Psoas muscle (tissue), 8 donors: ENCODE measurements at places on chromosomes 4 and X. TPM values are rescaled to one million over a fixed set of nuclear protein-coding genes. Genes with fewer than 3 reads are reported as not detected.

- no peak for DNase-seq
These were observed 10.5 kb upstream of the YTHDC1 start for GRCh38 chr4:68360231-68360968.

DNA sequence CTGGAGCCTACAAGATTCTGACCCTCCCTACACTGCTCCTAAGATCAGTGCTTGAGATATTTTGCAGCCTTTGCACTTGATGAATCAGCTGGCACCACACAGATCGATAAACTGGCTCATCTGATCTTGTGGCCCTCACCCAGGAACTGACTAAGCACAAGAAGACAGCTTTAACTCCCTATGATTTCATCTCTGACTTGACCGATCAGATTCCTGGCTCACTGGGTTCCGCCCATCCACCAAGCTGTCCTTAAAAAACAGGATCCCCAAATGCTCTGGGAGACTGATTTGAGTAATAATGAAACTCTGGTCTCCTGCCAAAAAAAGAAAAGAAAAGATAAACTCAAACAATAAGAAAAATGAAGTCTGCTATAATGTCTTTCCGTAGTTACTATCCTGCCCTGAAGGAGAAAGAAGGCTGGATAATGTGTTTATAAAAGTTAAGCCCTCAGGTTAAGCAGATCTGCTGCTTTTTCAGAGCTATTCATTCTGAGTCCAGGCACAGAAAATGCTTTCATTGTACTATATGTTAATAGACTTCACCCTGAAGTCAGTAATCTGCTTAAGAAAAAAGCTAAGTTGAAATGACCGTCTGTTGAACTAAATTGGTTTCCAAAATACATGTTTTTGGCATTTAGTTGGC, 795.2 kb downstream of the TRIML1 start:
- DNase-seq: no peak

- no peak for DNase-seq
These were observed 574.0 kb upstream of the GALNTL6 start for GRCh38 chr4:171239196-171239595.

DNA sequence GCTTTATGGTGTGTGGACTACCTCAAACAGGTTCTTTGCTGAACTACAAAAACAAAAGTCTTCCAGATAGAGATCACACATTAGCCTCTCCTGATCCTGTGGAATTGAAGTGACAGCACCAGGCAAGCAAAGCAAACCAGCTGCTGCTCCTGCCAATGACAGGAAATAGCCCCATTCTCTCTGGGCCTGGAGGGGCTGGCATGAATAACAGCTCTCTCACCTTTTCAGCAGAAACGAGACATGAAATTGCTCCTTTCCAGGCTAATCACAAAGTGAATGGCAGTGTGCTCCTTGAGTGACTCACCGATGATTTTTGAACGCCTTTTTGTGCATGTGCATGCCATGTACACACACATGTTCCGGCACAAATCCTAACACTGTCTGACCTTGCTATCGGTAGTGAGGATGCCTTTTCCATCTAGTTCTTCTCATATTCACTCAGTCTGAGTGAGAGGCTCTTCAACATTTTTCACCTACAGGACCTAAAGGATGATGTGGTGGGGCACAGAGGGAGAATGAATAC, 24.4 kb downstream of the MFAP3L start:
- no peak for DNase-seq

DNA sequence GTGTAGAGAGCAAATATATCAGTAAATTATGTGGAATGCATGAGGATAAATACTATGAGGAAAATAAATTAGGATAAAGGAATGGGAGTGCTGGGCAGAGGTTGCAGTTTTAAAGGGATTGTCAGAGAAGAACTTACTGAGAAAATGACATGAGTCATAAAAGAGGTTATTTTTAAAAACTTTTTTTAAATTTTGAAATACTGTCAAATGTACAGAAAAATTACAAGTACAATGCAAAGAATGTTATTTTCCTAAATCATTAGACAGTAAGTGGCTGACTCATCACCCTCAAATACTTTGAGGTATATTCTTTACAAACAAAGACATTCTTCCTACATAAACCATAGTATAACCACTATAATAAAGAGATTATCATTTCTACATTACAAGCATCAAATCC, 29.8 kb upstream of the H2AZ1 start:
- DNase-seq: no peak

DNA sequence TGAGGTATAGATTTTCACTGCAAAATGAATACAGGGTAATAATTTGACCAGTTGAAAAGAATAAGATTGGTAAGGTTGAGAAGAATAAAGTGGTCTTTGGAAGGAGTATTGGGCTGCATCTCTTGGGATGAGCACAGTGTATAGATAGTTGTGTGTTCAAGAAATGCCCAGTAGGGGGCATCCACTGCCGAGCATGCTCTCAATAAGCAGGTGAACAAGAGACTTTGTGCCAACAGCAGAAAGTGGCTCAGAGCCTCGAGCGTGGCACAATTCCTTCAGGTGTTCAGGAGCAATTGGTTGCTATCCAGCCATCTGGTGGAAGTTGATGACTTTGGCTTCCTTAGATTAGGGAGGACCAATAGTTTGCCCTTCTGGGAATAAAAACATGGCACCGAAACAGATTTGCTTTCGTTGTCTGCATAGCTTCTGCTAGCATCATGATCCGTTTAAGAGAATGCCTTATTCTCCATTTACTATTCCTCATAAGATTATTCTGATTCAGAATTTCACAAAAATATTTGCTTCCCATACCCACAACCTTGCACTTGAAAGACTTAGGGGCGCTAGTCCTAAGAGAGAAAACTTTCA, 258.1 kb upstream of the NEIL3 start:
- no peak for DNase-seq

DNA sequence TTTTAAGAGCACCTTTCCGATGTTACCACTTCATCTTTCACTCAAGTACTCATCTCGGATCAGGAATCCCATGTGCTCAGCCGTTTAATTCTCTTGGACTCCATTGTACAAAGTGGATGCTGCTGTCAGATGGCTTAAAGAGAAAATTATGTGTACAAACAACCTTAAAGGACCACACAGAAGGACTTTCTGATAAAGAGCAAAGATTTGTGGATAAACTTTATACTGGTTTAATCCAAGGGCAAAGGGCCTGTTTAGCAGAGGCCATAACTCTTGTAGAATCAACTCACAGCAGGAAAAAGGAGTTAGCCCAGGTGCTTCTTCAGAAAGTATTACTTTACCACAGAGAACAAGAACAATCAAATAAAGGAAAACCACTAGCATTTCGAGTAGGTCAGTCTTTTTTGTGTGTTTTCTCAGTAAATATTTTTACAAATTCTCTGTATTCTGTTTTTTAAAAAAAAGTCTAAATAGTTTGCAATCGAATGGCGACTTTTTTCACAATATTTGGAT, 20.1 kb downstream of the MMAA start:
- DNase-seq: no peak

DNA sequence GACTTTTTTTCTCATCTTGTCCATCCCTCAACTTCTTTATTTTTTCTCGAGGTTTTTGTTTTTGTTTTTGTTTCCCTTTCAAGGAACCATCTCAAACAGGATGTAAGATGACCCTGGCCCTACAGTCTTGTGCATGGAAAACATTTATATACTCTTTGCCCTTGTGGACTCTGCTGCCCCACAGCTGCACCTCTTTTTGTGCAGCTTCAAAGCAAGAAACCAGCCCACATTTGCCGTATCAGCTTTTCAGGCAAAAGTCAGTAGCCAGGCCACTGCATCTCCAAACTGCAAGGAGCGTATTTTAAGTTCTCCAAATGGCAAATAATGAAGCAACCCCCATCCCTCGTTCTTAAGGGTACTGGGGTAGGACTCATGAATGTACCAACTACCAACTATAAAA, 756.5 kb downstream of the C4orf33 start:
- DNase-seq: no peak

DNA sequence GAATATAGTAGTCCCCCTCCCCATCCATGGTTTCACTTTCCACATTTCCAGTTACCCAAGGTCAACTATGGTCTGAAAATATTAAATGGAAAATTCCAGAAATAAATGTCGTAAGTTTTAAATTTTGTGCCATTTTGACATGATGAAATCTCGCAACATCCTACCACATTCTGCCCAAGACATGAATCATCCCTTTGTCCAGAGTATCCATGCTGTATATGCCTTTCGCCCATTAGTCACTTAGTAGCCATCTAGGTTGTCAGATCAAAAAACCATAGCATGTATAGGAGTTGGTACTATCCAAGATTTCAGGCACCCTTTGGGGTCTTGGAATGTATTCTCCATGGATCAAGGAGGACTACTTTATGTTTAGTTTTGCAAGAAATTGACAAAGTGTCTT, 8.3 kb downstream of the PRRG1 start:
- DNase-seq: no peak

DNA sequence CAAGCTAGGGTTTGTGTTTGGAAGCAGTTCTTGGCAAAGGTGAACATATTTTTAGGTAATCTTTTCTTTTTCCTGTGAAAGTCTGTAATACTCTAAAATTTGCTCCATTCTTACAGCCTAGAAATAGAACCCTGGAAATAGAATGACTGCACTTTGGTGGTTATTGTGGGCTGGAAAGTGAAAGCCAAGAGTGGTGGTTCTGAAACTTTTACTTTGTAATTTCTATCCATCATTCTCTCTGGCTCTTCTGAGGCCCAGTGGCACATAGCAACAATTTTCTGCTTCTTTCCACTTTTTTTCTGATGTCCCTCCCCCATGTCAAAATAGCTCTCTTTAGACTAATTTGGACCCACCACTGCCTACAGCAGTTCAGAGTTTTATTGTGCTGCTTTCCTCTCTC, 300.4 kb upstream of the RPS6KA3 start:
- no peak for DNase-seq

DNA sequence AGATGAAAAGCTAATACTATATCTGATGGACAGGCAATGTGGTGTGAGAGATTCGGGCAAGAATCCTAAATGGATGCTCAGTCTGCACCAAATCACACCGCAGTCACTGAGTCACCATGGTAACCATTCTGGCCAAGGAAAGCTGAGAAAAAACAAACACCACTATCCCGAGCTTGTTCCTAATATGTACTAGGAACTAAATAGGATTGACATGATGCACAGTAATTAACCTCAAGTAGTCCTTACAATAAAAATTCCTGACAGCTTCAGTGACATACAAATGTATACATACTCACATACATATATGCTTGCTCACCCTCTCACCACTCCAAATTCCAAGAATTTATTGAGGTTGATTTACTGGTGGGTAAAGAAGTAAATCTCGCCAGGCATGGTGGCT, 1.1 kb upstream of the RAB40A start:
- DNase-seq: no peak

DNA sequence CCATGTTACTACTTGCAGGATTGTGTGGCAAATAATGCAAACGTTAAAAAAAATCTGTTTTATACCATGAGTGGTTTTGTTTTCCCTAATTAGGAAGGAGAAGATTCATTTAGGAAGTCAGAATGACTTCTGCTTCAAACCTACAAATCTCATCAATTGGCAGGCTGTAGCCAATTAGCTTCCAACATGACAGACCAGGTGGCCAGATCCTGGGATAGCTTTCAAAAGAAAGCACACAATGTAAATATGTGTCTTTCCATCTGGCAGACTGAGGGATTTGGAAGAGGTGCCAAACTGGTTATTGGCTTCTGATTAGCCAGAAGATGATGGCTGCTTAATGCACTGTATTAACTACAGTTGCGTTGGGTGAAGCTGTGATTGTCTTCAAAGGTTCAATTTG, 432.8 kb downstream of the ANKRD50 start:
- no peak for DNase-seq

GRCh38 chr4:70533211-70533610, 14.8 kb downstream of the AMTN start:
- DNase-seq: no peak

DNA sequence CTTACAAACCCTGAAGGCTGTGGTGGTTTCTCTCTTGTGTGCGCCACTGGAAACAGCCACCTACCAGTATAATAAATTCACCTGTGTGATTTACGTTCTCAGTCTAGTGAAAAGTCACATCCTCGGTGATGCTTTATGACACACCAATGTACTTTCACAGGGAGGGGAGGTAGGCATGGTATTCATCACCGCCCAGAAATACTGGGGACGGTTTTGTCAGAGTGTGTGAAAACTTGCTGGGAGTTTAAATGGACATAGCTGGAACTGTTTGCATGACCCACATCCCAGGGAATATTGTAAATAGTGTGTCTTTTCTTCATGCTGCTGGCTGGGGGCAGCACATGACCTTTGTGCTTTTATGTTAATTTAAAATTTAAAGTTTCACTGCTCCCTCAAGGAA, 421.8 kb downstream of the MAPK10 start:
- DNase-seq: no peak

DNA sequence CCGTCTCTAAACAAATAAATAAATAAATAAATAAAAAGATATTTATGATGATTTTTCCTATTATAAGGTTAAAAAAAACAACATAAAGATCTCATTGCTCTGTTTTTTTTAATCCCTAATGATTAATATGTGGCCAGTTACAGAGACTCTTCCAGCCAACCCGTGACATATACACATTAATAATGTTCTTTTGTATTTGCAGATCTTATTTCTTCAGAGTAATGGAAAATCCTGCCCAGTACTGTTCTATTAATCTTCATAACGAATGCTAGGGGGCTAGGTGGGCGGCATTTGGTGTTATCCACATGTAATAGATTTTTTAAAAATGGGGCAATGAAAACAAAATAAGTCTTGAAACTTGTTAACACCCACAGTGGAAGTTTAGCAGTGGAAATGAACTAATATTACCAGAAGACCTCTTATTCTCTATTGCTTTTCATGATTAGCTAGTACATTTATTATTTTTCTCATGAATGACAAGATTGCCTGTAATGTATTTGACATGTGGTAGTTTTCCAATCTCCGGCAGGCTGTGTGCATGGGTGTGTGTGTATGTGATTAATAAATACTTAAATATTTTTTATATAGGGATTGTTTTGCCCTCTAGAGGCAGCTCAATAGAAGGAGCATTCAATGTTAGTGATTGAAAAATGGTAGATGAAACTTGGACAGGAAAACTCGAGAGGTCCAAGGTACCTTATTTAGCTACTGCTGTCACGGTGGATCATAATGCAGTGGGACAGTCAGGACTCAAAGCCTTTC, 457.4 kb downstream of the IL1RAPL1 start:
- no peak for DNase-seq

DNA sequence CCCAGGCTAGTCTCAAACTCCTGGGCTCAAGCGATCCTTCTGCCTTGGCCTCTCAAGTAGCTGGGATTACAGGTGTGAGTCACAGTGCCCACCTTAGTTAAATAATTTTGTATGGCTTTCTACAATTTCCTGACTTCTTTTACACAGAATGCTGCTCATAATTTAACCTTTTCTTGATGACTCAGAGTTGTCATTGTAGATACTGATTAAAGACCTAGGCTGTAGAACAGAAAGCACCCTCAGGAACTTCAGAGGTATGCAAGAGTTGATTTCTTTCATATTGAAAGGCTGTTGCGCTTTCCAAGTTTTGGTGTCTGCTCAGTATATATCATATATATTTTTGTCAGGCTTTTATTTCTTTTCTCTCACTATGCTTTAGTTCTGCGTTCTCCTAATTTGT, 21.1 kb upstream of the GPR34 start:
- DNase-seq: no peak

- no peak for DNase-seq
These were observed 67.3 kb upstream of the RAPGEF2 start for GRCh38 chr4:159035570-159035969.

The PCDH10 gene
- polyA plus RNA-seq: 0.01 TPM

The WAS gene
- 0.66 TPM for polyA plus RNA-seq

The TBX22 gene
- polyA plus RNA-seq: not detected

The PPP2R2C gene
- 0.52 TPM for polyA plus RNA-seq

The SMPX gene
- 427 TPM for polyA plus RNA-seq

The GLRB gene
- 1.4 TPM for polyA plus RNA-seq

The HOPX gene
- polyA plus RNA-seq: 5.9 TPM

The PLRG1 gene
- polyA plus RNA-seq: 36.4 TPM
